HEK293T (cell line): ENCODE measurements at places on chromosomes 2 and 18.

DNA sequence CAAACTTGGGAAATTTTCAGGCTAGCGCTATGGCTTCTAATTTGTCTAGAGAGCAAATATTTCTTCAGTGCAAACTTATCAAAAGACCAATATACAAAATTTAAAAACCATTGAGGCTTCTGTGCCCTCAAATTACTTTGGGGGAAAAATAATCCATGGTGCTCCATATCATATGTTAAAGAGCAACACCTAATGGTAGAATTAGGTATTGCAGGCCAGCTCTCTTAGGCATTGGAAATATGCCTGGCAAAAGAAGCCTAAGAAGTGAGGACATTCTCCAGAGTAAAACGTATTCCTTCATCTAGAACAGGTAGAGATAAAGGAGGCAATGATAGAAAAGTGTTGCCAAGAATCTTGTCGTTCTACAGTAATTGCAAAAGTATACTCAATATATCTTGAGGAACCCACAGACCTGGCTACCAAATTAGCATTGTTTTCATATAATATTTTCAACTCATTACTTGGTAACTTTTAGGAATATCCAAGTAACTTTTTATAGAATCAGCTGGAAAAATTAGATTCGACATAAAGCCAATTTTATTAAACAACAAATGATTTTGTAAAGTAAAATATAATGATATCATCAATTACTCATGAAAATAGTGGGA lies 401.1 kb downstream of the BCL11A start:
- peak; percentile 19 for DNase-seq

- DNase-seq = no peak
Observed at GRCh38 chr18:59022167-59022945, 117.3 kb upstream of the SEC11C start.

GRCh38 chr2:26148501-26148900 lies 24.4 kb upstream of the GAREM2 start:
- no peak for DNase-seq

DNA sequence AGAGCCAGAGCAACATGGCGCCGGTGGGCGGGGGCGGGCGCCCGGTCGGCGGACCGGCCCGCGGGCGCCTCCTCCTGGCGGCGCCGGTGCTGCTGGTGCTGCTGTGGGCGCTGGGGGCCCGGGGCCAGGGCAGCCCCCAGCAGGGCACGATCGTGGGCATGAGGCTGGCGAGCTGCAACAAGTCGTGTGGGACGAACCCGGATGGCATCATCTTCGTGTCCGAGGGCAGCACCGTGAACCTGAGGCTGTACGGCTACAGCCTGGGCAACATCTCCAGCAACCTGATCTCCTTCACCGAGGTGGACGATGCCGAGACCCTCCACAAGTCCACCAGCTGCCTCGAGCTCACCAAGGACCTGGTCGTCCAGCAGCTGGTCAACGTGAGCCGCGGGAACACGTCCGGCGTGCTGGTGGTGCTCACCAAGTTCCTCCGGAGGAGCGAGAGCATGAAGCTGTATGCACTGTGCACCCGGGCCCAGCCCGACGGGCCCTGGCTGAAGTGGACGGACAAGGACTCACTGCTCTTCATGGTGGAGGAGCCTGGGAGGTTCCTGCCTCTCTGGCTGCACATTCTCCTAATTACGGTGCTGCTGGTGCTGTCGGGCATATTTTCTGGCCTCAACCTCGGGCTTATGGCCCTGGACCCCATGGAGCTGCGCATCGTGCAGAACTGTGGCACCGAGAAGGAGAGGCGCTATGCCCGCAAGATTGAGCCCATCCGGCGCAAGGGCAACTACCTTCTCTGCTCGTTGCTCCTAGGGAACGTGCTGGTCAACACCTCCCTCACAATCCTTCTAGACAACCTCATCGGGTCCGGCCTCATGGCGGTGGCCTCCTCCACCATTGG lies 507 bp downstream of the CNNM4 start:
- DNase-seq = no peak

DNA sequence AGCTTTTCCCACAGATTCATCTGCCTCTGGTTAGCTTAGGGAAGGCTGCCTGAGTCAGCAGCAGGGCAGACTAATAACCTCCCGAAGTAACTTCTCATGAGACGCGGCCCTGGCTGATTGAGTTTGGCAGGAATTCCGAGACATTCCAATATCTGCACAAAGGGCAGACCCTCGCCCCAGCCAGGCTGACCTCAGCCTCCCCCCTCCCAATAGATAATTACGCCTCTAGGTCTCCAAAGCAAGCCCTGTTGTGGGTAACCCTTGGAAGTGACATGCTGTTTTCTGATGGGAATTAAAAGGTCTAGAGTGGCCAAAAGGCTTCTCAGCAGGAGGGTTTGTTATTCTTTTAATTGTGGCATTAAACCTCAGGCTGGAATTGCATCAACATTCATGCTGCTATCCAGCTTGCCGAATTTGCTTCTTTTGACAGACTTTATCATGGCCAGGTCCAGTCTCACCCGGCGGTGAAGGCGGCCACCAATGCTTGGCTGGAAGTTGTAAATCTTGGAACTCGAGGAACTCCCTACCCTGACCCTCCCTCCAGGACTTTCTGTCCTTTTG lies 98.0 kb upstream of the SLC14A2 start:
- DNase-seq = peak; percentile 9

- no peak for DNase-seq
Observed at GRCh38 chr2:234426616-234427015, 70.3 kb downstream of the ARL4C start.

DNA sequence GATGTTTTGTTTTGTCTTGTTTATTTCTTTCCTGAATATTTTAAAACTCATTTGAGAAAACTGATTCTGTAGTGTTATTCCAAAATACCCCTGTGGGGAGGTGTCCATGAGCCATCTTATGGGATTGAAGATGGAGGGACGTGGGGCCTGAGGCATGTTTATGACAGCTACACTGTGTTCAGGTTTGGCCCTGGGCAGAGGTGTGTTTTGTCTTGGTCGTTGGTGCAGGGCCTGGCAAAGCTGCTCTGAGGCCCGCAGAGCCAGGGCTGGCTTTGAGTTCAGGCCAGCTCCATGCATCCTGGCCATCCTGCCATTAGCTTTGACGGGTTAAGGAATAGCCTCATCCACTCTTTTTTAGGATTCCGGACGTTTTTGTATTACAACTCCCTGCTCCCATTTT lies 68.9 kb downstream of the TMEM18 start:
- no peak for DNase-seq

DNA sequence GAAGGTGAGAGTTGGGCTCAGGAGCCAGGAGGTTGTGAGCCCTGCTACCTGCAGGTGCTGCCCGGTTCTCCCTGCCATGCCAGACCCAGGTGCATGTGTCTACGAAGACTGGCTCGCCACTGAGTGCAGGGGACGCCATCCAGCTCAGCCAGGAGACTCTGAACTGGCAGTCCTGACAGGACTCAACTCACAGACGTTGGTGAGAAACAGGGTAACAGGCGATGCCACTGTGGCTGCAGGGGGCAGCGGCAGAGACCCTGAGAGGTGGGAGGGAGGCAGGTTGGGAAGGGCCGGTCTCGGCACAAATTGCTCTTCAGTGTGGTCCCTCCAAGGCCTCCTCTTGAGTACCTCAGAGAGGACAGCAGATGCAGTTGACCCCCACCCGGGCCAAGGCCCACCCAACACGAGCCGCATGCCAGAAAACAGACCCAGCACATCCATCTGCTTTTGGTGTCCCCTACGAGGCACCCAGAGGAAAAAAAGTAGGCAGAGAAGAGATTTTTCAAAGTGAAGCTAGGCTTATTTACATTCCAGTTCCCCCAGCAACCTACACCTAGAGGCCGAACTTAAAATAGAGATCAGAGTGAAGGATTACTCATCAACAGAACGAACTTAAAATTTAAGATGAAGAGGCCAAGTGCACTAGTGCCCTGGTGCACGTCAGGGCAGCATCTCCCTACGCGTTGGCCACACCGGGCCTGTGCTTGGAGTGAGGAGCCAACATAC lies 184.8 kb downstream of the SEPTIN10 start:
- DNase-seq = no peak

GRCh38 chr2:231396058-231396821 lies 730 bp downstream of the B3GNT7 start:
- DNase-seq = no peak

DNA sequence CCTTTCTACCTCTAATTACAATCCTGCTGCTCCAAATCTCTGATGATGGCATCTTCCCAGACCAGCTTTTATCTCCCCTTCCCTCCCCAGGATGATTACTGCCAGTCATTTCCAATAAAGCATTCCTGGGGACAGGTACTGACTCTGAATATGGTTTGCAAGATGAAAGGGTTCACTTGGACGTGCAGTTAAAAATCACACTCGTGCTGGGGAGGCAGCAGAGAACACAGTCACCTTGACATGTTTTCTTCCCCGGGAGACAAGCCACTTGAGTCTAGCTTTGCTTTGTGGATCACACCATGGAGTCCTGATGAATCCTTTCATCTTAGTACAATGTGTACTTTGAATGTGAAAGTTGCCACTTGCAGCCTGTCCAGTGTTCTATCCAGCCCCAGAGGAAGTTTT lies 175.0 kb downstream of the ALPK2 start:
- DNase-seq = no peak
